ENCODE measurements at places on chromosomes 5 and 9.

DNA sequence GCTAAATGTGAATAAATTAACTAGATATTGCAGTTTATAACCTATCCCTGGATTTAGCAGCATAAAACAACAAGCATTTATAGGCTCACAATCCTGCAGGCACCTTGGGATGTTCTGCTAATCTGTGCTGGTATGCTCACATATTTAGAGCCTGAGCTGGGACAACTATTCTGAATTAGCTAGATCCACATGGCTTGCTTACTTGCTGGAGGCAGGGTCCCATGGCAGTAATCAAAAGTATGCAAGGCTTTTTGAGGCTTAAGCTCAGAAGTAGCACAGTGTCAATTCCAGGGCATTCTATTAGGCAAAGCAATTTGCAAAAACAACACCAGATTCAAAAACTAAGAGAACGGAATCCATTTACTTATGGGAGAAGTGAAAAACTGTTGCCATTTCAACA is 745.0 kb upstream of the ACO1 start:
- DNase-seq = no peak

- no peak for DNase-seq
These were observed 160.2 kb upstream of the FTMT start for GRCh38 chr5:121691478-121691877.

DNA sequence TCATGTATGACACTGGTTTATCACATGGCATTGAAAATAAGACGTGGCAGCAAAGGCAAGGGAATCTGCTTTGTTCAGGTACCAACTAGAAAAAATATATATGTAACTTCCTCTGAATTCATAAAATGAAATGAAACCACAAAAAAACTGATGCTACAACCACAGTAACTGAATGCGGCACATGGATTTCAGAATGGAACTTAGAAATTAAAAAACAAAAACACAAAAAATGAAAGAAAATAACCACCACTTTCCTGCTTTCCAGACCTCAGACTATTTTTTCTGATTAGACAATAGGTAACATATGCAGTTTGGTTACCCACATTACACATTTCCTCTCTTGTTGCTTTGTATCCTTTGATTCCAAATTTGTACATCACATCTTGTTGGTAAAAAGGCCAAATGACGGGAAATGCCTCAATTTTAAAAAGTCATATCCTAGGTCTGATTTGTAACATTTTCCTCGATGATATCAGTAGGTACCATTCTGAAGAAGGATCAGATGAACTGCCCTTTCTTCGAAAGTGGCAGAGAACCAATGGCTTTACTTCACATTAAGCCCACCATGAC is 18.1 kb upstream of the PDCL start:
- no peak for DNase-seq

DNA sequence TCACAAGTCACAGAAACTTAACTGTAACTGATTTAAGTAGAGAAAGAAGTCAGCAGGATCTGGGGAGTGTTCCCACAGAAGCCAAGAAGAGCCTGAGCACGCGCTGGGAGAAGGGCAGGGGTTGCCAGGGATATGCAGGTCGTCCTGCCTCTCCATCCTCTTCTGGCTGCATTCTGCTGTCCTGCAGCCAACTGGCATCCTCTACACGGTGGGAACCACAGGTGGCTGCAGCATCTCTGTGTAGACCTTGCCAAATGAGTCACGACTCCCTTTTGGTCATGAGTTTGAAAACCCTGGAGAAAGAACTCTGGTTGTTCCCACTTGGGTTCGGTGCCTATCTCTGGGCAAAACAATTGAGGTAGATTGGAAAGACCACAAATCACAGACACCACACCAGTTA is 38.4 kb upstream of the PCA3 start:
- DNase-seq = no peak

GRCh38 chr5:88290801-88291200 is 22.2 kb upstream of the TMEM161B start:
- DNase-seq = no peak

- DNase-seq = no peak
These were observed 688.0 kb upstream of the SEMA6A start for GRCh38 chr5:117262572-117263131.

GRCh38 chr9:91558879-91559278 is 135.2 kb upstream of the NFIL3 start:
- no peak for DNase-seq

- no peak for DNase-seq
These were observed 33.0 kb upstream of the C6 start for GRCh38 chr5:41246376-41246775.

GRCh38 chr5:177362610-177363507 is 5.1 kb downstream of the RGS14 start:
- DNase-seq = no peak

- DNase-seq = no peak
These were observed 31.5 kb upstream of the NCS1 start for GRCh38 chr9:130140706-130141105.

Measured in NCI-H187 treated with DMSO at 0.1 percent for 48 hours (cell line).